HS-5 (cell line): ENCODE measurements at places on chromosomes 7 and 10.

DNA sequence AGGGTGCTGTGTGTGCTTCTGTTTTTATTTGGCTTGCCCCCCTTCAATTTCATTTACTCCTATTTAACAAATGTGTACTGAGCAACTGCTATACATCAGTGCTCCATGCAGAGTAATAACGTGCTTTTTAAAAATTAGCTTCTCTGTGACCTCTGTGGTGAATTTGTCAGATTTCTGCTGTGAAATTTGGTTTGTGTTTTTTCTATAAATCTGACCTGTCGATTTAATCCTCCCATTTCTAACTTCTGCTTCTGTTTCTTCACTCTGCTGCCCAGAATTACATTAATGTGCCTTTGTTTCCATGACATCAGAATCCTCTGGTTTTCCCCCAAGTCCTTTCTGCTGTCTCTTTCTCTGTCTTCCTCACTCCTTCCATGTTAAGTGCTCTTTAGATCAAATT is 123.8 kb upstream of the CACNA2D1 start:
- no peak for DNase-seq

- peak; percentile 2 for DNase-seq
Measured at GRCh38 chr7:142711746-142712616, 37.3 kb upstream of the PRSS1 start.

DNA sequence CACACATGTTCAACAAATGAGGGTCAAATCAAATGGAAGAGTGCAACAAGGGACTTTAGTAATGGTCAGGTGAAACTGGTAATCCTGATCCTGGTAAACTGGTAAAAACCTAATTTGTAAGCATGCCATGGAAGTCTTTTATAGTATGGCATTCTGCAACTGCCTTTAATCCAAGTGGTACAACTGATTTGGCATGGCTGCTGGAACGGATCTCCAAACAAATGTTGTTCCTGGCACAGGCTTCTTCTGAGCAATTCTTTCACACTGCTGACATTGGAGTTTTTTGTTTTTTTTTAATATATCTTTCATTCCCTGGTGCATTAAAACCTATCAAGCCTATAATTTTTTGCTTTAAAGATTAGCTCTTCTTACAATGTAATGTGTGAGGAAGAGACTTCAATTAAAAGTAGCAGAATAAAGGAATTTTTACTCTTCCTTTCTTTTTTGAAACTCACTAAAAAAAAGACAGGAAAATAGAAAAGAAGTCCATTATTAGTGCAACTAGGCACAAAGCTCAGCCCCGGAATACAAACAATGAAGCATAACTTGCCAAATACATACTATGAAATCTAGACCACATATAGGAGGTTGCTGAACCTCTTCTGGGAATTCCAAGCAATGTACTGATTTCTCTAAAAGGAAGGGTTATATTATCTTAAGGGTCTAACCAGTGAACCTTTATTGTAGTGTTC is 79.3 kb upstream of the OIT3 start:
- no peak for DNase-seq

DNA sequence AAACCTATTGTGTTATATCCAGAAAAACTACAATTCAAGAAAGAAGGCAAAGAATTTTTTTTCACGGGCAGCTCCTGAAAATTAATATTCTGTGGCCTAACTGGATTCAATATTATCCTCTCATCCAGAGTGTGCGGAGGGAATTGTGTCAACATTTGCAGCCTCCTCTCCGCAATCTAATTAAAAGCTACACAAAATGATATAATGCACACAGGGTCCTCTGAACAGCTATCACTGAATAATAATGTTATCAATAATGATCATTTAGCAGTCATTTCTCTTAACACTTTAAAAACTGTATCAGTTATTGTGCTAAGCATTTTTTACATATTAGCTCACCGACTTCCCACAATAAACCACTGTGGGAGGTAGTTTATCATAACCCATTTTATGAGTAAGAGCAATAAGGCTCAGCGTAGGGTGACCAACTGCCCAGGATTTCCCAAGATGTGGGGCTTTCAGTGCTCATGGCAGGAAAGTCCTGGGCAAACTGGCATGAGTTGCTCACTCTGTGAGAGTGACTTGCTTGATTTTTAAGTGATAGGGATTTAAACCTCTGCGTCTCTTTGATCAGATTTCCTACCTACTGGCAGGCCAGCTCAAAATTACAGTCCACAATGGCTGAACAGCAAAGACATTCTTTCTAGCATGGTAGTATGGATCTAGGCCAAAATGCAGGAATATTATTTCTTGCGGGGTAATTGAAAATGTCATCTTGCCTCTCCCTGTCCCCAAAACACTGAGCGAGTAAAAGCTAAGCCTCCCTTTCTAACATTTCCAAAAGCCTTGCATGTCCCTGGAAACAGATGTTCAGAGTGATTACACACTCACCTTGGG is 65.7 kb downstream of the AOAH start:
- DNase-seq: peak; percentile 95

DNA sequence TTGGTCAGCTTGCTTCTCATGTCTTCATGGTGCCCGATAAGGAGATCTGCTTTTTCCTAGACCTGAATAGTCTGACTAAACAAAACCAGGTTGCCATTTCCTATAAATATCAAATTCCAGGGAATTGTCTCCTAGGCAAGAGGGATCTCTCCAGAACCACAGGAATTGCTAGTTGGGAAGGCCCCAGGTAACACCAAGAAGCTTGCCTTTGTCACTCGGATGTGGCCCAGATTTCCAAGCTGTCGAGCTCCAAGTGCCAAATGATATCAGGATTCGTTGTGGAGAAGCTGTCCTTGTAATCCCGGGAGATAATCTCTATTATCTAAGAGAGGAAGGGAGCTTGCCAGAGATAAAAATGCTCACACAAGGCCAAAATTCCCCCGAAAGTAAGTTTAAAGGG is 1288.5 kb upstream of the AUTS2 start:
- DNase-seq: no peak

GRCh38 chr10:113933894-113934532 is 79.6 kb downstream of the NHLRC2 start:
- no peak for DNase-seq

DNA sequence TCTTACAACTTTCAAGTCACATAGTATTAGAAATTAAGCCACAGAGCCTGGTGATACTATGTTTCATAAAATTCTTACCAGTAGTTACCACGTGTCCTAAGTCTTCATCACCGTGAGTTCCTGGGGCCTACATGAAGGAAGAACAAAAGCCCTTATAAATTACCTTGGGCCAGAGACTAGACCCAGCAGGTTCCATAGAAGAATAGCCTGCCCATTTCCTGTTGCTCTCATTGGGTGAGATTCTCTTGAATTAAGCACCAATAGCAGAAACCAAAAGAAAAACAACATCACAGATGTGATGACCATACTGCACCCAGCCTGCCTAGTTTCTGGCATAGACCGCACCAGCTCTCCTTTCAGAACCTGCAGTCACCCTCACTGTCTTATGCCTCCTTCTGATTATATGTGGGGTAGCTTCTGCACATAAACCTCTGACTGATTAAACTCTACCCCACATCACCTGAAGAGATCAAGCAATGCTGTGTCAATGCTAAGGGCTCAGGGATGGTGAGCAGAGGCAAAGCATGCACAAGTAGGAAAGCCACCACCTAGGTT is 18.0 kb upstream of the SEM1 start:
- DNase-seq: no peak

DNA sequence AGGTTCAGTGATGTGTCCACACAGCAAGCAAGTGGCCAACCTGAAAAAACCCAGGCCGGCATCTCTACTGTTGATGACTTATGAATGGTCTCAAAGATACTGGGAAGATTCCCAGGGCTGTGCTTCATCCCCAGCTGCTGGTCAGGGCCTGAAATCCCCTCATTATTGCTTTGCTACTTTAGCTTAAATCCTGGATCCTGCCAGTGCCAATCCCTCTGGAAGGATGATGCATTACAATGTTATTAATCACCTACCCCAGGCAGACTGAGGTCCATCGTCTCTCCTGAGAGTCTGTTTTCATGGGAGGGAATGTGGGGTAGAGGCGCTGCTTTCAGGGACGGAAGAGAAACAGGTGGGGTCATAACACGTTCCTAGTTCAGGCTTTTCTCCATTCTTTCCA is 371.6 kb downstream of the RPS24 start:
- DNase-seq: no peak

DNA sequence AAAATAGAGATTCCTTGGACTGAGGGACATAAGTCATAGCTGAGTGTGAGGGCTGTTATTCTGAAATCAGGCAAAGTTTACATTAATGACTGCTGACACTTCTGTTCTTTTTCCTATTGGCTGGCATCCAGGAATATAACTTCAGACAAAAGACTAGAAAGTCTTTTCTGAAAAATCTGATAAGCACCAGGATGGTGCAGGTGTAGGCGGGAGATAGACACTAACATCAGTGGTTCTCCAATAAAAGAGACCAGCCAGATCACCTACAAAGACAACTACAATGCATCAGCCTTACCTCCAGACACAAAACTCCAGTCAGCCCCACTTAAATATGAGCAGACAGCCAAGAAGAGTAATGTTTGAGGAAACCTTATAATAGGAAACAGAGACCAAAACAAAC is 168.3 kb upstream of the LRGUK start:
- DNase-seq: no peak

DNA sequence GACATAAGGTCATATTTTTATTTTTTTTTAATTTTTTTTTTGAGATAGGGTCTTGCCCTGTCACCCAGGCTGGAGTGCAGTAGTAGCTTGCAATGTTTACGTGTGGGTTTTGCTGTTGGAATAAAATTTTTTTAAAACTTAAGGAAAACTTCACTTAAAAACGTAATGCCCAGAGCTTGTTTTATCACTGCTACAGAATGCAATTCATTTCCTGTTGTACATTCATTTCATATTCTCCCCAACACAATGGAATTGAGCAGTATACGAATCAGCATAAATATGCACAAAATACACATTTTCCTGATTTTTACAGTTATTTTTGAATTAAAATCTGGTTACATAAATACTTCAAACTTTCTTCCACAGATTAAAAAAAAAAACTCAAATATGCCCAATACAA is 40.3 kb downstream of the RSU1 start:
- DNase-seq: no peak

GRCh38 chr7:1505731-1506550 is 1.8 kb upstream of the INTS1 start:
- no peak for DNase-seq

GRCh38 chr10:132938472-132939339 is 3.7 kb downstream of the CFAP46 start:
- no peak for DNase-seq

GRCh38 chr7:122600042-122600441 is 98.9 kb downstream of the RNF133 start:
- no peak for DNase-seq

DNA sequence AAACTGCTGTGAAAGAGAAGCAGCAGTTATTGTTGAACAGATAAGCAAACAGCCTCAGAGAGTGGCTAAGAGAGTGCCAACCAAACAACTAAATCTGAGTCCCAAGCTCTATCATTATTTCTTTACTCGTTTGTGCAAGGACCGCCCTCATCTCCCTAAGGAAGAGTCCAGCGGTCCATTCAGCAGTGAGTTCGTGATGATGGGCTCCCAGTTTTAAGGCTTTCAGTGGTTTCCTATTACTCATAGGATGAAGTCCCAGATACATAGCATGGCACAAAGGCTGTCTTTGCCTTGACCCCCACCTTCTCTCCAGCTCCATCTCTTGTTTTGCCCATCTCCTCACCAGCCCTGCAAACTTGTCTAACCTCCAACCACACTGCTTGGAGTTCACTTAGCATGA is 24.3 kb upstream of the PDE1C start:
- DNase-seq: no peak

DNA sequence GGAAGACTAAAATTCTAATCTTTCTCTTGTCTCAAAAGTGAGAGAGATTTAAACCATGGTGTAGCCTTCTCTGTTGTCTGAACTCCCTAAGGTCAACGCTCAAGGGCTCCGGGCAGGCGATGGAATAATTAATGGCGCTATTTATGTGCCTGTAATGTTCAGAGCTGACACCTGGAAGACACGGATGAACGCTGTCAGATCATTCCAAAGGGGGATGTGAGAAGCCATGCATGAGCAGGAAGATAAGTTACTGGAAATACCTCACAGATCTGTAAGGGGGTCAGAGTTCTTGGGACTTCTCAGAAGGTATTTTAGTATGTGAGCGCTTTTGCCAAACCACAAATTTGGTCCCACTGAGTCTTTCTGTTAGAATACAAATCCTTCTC is 73.3 kb upstream of the MTPN start:
- no peak for DNase-seq

GRCh38 chr7:156389116-156389692 is 251.4 kb upstream of the RNF32 start:
- DNase-seq: no peak

DNA sequence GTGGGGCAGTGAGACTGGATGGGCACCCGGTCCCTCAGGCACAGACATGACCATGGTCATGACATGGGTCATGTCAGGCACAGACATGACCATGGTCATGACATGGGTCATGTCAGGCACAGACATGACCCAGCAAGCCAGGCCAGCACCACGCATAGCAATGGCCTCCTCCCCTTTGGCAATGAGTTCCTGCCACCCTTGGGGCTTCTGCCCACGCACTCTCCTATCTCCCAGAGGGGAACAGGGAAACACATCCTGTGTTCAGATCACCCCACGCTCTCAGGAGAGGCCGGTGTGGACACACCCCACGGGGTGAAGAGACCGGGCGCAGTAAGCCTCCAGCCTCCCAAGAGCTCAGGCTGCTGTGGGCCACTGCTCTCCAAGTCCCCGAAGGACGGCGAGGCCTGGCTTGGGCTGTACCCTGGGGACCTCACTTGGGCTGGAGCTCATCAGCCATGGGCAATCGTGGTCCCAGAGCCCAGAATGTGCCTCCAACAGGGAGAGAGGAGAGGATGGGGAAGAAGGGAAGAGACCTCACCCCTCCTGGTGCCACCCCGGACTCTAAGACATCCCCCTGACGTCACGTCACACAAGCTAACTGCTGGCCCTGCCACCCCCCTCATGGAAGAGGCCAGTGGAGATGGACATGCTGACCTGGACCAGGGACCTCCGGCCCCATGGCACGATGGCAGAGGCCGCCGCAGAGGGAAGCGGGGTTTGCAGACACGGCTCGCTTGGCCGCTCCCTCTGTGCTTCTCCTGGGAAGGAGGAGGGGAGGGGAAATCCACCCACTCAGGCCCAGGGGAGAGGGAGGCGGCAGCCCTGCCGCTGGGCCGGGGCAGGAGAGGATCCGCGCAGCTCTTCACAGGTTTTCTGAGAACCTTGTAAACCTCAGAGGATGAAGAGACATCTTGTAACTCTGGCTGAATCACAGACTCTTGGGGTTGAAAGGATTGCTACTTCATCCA is 269.6 kb downstream of the ELFN1 start:
- DNase-seq: no peak

GRCh38 chr7:82665966-82666507 is 222.5 kb upstream of the CACNA2D1 start:
- no peak for DNase-seq

DNA sequence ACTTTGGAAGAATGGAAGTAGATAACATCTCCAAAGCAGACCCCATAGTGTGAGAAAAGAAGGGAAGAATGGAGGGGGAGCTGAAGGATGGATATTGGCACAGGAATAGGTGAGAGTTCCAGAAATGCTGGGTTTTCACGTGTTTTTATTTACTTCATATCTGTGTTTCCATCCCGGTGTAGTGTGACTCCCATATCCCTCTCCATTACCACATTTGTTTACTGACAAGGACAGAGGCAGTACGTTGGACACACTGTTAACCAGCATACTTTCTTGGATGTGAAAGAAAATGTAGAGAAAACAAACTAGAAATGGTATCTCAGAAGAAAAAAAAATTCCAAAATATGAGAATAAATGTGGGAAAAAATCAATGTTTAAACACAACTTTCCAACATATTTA is 124.4 kb upstream of the PFKP start:
- no peak for DNase-seq

GRCh38 chr7:3264693-3265339 is 36.2 kb upstream of the SDK1 start:
- DNase-seq: no peak

GRCh38 chr7:139626817-139627216 is 103.3 kb downstream of the CLEC2L start:
- no peak for DNase-seq
